ENCODE measurements at places on chromosomes 3 and 15.

- no peak for DNase-seq
These were observed 174.4 kb upstream of the LPP start for GRCh38 chr3:187979564-187979963.

GRCh38 chr15:42133886-42134502, 22.4 kb downstream of the PLA2G4F start:
- no peak for DNase-seq

DNA sequence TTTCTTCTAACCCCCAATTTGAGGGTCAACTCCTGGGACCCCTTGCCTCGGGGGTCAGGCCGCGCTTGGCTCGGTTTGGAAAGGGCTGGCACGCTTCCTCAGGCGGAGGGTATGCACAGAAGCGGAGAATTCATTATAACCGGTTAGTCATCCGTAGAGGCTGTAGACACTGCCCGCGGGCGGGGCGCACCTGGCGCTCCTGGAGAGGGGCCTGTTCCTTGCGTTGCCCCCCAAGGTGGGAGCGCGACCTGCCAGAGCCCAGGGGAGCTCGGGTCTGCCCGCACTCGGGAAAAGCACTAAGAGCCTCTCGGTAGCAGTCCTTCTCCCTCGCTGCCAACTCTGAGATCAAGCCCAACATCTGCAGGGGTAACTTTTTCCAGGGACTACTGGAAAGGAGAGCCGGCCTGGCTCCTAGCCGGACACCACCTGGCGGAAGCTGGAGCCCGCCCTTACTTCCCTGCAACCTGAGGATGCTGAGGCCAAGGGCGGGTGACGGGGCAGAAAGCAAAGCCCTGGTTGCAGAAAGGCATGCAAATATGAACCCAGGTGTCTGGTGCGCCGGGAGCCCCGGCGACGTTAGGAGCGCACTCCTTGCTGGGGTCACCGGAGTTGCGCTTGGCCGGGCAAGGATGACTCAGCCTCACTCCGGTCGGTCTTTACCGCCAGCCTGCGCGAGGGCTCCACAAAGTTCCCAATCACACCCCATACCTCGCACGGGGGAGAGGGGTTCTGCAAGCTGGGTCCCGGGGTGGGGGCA, 1.5 kb upstream of the CACNA2D3 start:
- peak; percentile 6 for DNase-seq

DNA sequence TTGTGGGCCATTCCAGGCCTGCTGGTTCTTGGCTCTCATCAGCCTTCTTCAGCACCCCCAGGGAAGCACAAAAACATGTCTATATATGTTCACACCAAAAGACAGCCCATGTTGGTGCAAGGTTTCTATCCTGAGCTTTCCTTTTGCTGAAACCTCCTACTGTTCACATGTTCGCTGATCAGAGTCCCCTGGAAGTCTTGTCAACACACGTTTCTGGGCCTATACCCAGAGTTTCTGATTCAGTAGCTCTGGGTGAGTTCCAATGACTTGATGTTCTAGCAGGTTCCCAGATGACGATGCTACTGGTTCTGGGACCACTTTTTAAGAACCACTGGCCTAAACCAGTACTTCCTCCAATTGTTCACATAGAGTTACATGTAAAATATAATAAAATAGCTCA, 46.0 kb downstream of the SUCNR1 start:
- no peak for DNase-seq

GRCh38 chr3:64332459-64333350, 107.4 kb upstream of the PRICKLE2 start:
- peak; percentile 67 for DNase-seq

- no peak for DNase-seq
These were observed 3.6 kb downstream of the WHAMM start for GRCh38 chr15:82812994-82813393.

DNA sequence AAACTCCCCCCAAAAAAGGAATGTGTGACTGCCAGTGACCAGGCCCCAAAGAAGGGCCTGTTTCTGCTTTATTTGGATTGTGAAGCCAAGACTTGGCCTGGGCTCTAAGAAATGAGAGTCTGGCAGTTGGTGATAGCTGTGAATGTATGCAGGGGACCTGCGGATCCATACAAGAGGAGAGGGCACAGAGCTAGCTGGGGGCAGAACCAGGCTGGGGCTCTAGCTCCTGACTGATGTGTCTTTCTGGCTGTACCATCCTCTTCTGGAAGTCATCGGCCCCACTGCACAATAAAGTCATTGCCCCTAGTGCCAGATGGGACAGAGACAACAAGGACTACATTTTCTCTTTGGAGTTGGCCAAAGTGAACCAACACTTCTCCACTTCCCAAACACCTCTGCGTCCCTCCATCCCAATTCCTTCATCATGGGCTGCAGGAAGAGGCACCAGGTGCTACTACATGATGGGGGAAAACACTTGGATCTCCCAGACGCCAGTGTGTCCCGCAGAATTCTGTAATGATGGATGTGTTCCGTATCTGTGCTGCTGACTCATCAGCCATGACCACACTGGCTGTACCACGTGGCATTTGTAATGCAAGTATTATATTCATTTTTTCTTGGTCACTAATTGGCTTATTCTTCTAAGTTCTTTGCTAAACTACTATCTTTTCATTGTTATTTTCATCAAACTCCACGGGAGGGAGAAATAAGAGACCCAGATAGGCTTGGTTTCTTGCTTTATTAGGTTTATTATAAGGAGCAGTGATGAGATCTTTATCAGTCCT, 1.7 kb upstream of the PLA2G4F start:
- peak; percentile 80 for DNase-seq

DNA sequence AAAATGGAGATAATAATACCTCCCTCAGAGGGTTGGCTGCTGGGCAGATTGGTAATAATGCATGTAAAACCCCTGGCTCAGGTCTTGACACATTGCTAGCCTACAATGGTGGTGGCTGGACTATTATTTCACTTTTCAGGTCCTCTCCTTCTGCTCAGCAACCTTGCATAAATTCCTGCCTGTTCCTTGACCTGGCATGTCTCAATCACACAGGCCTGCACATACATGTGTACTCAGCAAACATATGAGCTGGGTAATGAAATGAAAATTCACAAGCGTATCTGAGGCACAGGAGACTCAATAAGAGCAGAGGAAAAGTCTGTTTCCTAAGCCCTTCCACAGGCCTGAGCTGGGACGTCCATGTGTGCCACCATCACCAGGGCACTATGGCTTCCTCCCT, 17.4 kb downstream of the VPS18 start:
- DNase-seq, result no peak

DNA sequence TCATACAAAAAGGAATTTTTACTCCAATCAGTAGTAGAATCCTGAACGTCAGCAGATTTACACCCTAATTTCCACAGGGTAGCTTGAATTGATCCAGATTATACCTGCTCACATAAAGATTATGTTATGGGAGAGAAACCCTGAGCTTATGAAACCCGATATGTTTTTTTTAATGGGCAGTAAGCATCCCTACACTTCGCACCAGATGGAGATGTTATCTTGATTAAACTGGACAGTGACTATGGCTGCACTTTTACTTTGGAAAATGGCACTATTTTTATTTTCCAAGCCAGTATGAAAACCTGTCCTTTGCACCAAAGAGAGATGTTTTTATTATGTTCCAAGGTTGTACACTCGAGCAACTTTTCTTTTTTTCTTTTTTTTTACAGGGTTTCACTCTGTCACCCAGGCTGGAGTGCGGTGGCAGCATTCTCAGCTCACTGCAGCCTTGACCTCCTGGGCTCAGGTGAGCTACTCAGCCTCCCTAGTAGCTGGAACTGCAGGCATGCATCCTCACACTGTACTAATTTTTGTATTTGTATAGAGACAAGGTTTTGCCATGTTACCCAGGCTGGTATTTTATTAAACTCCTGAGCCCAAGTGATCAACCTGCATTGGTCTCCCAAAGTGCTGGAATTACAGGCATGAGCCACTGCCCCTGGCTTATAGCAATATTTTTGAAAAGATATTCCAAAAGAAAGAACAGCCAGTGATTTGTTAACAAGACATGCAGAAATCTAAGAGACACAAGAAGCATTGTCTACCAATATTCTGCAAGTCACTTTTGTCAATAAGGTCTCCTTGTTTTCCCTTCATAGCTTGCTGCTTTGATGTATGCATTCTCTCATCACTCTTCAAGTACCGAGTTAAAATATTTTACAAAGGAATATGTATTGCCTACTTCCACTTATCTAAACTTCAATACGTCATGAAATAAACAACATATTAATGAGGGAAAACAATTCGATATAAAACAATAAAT, 1412.6 kb downstream of the ZPLD1 start:
- DNase-seq, result no peak

DNA sequence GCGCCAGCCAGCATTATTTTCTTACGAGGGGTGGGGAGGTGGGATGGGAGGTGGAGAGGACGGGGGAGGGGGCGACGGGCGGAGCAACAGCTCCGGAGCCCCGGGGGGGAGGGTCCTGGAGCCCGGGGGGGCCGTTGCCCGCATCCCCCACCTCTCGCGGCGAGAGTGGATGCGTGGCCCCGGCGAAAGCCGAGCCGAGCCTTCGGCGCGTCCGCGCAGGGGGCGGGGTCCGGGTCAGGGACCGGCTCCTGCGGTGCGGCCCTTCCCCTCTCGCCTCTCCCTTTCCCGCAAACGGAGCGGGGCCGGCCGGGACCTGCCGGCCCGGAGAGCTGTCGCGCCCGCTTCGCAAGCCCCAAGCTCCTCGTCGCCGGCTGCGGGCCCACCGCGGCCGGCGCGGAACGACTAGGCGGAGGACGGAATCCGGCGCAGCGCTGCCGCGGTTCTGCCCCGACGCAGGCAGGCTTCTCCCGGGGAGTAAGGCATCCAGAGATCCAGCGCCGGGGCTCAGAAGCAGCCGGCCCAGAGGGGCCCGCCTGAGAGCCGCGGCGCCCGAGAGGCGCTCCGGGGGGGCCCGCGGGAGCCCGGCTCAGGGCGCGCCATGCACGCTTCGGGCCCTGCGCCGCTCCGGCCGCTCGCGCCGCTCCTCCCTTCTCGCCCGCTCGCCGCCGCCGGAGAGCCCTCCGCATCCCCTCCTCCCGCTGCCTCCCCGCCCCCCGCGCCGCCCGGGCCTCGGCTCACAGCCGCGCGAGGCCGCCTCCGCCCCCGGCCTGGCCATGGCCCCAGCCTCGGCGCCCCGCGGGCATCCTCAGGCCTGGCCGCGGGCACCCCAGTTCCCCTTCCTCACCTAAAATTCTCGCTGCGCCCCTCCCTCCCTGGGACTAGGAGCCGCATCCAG, 459 bp upstream of the ADCY5 start:
- DNase-seq, result no peak

DNA sequence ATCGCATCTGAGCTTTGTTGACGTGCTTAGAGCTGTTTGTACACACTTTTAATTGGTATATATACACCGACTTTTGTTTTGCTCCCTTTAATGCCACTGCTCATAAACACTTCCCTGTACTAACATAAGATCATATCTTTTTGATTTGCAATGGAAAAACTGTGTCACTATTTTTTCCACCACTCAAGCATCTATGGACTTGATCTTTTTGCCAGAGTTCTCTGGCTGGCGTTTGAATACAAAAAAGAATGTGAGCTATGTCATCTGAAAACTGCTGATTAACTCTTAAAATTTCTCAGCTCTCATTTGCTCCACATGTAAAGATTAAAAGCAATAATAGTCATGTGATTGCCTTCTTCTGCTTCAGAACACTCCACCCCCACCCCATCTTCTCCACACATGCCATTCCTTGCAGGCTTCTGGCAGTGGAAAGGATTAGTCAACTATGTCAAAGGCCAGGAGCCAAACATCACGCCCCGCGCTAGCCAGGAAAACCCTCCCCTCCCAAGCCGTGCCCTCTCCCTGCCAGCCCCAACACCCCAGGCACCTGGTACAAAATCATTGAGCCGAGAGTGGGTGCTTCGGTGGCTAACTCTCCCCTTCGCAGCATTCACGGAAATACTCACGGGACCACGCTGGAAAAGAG, 123.4 kb upstream of the MEF2A start:
- DNase-seq, result peak; percentile 91

- DNase-seq, result no peak
These were observed 69.3 kb downstream of the PCSK6 start for GRCh38 chr15:101420232-101420631.

- DNase-seq, result no peak
These were observed 49.8 kb downstream of the RUBCN start for GRCh38 chr3:197686899-197687298.

DNA sequence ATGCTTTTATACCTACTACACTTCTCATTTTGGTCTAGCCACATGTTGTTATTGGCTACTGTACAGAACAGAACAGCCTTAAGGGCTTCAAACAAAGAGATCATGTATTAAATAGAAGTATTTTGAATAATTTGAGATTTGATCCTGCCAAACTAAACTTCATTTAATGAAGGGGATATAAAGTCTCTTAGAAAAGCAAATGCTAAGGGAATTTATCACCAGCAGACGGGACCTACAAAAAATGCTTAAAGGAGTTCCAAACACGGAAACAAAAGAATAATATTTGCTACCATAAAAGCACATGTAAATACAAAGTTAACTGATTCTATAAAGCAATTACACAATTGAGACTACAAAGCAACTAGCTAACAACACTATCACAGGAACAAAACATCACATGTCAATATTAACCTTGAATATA, 23.6 kb upstream of the FMN1 start:
- peak; percentile 81 for DNase-seq

DNA sequence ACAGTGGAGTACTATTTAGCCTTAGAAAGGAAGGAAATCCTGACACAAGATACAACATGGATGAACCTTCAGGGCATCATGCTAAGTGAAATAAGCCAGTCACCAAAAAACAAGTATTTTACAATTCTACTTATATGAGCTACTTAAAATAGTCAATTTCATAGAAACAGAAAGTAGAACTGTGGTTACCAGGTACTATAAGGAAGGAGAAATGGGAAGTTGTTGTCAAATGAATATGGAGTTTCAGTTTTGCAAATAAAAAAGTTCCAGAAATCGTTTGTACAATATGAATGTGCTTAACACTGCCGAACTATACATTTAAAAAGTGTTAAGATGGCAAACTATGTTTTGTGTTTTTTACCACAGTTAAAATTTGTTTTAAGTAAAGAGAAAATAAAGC, 26.8 kb downstream of the TRANK1 start:
- no peak for DNase-seq

GRCh38 chr3:11173828-11174465, 19.7 kb downstream of the HRH1 start:
- DNase-seq, result no peak

DNA sequence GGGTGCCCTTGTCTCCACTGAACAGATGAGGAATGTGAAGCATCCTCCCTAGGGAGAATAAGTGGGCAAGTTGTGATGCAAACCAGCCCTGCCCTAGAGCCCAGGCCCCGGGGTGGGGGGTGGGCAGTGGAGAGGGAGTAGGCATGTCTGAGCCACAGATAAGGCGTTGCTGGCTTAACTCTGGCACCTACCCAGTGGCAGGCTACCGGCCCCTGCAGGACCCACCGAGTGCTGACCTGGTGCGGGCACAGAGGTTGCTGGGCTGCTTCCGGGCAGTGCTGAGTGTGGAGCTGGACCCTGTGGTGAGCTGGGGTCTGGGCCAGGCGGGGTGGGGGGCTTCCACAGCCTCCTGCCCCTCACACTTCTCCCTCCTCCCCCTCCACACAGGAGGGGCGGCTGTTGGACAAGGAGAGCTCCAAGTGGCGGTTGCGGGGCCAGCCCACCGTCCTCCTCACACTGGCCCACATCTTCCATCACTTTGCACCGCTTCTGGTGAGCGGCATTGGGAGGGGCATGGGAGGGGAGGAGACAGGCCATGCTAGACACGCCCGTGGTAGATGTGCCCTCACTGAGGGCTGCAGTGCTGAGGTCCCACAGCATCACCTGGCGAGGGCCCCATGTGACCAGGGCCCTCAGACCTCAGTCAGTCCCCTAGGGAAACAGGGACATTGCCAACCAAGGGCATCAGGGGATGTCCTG, 10.1 kb downstream of the RNF123 start:
- DNase-seq, result no peak

- peak; percentile 93 for DNase-seq
These were observed 61.0 kb downstream of the TMEM44 start for GRCh38 chr3:194572143-194572789.
